H7 (cell line): ENCODE measurements at places on chromosomes 2 and 18.

DNA sequence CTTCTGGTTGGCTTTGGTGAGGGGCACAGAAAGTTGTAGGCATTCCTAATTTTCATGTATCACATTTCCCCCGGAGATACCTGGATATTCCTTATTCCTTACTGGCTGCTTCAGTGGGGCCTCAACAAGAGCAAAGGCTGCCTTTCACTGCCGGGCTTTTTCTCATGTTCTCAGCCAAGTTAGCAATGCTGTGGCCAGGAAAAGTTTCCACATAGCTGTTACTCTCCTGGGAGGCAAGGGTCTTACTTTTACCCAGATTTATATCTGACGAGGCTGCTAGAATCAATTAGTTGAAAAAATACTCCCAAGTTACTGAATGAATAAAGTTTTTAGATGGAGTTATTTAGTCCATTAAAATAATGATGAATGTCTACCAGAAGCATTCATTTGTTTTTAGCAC, 230.5 kb downstream of the ZNF407 start:
- DNase-seq = no peak

GRCh38 chr2:206443735-206444527, 599 bp downstream of the ADAM23 start:
- peak; percentile 33 for DNase-seq

DNA sequence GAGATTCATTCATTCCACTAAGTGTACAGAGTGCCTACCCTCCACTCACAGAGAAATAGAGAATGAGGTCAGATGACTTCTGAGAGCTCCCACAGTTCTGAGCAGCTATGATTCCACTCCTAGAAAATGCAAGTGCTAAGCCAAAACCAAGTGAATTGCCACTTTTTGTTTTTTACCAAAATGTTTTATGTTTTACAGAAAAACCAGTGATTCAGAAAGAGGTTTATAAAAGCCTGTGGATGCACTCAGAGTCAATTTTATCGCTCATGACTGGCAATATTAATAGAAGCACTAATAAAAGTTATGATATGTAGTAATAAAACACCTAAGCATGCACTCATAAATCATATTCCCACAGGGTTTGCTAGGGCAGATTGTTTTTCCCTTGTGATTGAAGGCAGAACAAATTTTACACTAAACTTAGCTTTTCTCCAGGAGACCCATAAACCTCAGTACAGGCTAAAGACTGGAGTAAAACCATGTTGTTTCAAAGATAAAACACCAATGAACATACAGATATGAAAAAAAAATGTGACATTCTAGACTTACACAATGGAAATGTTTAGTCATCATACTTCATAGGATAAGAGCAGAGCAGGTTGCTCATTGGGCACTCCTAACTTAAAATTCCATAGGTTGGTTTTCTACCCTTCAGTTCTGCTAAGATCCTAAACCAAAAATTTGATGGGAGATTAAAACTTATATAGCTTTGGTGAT, 67.5 kb downstream of the PDK1 start:
- DNase-seq = no peak

DNA sequence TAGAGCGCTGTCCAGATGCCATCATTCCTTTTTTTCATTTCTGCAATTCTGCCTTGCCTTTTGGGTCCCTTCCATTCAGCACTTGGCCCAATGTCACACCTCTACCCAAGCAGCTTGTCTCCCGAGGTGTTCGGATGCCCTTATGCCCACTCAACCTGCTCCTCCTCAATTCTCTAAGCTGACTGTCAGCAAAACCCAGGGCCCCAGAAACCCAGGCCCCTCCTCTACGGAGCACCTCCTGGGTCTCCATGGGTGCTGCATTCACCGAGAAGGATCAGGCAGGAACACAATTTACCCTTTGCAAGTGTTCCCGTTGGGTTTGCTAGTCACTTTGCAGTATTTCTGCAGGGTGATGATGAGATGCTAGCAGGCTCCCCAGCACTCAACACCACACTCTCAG, 86.7 kb upstream of the RAB6C start:
- DNase-seq = no peak

DNA sequence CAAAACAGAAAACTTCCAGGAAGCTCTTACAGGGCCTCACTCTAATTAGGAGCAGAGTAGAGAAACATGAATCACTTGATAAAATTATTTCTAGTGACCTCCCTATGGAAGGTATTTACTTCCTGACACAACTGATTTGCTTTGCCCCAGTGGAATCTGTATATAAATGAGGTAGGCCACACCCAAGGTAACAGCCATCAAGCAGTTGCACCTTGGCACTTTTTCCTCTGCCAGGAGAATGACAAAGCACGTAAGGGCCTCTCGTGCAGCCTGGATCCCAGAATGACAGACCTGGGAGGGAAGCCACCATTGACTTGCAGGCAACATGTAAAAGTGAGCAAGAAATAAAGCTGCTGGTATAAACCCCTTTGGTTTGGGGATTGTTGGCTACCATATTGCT, 620.0 kb upstream of the SLC39A10 start:
- DNase-seq = no peak

DNA sequence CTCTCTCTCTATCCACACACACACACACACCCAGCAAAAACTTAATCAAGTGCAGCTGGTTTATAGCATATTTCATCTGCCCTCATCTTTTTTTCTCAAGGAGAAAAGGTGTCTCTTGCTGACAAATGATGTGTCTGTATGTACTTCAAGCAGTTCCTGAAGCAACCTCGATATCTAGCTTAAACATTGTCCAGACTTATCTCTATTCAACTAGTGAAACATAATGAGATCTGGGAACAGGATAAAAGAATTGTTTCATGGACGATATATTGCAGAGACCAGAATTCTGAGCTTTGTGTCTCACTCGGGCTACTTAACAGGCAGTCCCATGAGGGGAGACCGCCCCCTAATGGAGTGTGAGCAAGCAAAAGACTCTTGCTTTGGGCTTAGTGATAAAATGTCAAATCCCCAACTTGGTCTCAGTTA, 929.2 kb upstream of the SOX11 start:
- DNase-seq = peak; percentile 33

DNA sequence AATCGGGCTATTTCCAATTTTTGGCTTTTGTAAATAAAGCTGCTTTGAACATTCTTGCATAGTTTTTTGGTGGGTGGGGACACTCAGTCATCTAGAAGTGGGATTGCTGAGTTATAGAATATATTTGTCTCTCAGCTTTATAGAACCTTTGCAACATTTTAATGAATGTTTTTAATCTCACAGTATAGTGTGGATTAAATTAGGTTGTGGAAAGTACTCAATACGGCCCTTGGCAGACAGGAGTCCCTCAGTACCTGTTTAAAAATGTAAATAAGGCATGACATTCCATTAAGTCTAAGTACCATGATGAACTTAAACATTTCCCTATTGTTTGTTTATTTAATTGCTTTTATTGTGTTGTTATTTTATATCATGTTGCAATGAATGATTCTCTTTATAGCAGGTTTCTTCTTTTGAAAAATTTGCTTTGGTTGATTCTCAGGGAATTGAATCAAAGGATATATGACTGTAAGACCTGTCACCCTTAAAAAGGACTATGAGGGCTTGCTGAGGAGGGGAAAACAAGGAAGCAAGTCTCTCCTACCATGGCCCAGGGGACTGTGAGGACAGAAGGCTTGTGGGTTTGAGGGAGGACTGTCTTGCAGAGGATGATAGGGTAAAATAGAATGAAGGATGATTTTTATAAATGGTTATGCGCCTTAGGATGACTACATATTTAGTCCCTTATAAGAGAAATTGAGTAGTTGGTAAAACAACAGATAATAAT, 165.1 kb downstream of the RPIA start:
- DNase-seq = no peak

- no peak for DNase-seq
Measured at GRCh38 chr18:59488899-59489298, 129.8 kb upstream of the LMAN1 start.

DNA sequence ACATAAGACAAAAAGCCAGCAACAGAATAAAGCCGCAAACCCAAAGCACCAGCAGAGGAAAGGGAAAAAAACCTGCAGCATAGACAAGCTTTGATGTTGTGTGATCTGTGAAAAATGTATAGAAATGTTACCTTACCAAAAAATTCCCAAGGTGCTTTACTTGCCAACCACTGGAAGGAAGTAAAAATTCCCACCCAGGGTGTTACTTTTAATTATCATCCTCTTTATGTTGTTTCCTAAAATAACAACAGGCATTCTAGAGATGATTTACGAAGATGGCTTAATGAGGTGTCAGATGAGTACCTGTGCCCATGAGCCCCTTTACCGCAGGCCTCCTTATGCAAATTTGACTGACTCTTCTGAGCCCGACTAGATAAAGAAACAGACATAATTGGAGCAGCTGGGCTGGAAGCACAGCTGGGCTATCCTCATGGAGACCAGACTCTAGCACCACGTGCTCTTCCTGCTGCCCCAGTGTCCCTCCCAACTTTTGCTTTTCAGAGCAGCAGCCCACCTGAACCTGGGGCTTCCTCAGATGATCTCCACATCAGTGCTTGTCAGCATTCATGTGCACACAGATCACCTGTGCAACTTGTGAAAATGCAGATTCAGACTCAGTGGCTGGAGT, 41.5 kb downstream of the SRSF7 start:
- DNase-seq = no peak

DNA sequence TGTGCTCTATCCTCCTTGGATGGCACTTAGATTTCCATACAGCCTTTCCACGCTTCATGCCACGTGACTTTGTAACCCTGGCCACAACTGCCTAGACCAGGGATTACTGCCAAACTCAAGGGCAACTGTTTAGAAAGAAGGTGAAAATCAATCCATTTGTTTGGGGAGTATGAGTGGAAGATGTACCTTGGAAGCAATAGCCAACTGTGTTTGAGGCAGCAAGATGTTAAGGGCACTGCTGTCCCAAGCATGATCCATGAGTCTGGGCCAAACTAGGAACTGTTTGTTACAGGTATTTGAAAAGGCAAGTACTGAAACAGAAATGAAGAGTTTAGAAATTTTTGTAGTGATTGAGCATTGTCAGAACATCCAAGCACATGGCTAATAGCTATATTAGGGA, 138.9 kb downstream of the CDC42EP3 start:
- DNase-seq = no peak

DNA sequence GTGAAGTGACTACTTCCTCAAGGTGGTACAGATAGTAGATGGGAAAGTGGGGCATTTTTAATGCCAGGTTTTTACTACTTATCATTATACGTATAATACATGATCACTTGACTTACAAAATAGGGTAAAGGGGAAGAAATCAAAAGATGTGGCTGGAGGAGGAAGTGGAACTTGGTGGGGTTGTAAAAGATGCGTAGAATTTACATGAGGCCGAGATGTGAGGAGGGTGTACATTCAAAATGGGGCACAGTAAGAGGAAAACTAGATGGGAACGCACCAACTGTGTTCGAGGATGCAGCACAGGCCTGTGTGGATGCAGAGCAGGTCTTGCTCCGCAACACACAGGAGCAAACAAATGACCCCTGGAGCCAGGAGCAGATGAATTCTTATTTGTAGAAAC, 403.3 kb downstream of the TXNL1 start:
- DNase-seq = no peak

DNA sequence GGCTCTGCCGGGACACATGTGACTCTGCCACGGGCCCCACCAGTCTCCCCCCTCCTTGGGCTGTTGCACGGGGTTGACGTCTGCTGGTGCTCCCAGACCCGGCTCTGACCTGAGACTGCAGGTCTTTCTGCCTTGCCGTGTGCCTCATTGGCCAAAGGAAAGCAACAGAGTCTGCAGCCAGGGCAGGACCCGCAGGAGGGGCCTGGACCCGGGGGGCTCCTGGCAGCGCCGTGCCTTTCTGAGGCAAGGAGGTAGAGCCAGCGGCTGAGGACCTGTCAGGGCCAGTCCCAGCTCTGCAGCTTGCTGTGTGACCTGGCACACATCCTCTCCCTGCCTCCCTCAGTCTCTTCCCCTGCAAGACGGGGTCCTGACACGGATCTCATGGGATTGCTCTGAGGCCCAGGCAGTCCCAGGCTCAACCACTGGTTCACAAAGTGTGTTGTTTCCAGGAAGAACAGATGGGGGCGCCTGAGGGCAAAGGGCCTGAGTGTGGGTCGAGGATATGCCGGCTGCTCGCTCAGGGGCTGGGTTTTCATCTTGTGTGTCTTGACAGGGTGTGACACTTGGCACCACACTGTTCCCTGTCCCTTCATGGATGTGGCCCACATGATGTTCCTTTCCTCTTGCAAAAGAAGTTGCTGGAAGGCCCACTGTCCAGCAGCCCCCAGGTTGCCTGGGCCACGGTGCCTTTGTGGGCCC, 9.0 kb downstream of the CAPN10 start:
- peak; percentile 94 for DNase-seq
